ENCODE measurements at places on chromosomes 13 and 19.
A peak's percentile ranks its signal among the peaks of the same experiment; 100 is the strongest.

- peak; percentile 30 for DNase-seq
Observed at GRCh38 chr19:15213715-15214381, 13.1 kb upstream of the NOTCH3 start.

DNA sequence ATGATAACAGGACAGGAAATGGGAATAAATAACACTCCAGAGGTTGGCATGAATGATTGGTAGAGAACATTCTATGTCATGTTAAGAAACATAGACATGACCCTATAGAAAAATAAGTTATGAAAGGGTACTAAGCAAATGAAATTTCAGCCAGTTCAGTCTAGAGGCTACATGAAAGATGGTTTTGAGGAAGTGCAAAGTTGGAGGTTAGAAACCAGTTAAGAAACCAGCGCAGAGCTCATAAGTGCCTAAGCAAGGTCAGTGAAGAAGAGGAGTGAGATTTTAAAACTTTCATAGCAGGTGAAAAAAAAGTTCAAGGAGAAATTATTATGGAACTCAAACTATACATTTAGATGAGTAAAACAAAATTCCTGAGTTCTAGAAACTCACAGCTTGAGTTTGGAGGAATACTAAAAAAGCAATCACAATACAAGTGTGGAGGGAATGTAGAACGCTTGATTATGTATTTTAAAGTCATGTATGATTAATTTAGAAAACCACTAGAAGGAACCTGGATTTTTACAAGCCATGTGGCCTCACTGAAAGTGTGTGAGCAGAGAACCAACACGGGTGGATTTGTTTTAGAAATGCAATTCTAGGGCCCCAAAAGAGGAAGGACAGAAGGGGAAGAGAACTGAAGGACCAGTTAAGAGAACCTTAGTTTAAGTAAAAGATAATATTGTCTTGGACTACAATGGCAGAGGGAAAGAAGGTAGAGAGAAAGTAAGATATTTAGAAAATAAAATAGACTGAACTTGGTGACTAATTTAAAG, 162.4 kb downstream of the PCDH20 start:
- no peak for DNase-seq

DNA sequence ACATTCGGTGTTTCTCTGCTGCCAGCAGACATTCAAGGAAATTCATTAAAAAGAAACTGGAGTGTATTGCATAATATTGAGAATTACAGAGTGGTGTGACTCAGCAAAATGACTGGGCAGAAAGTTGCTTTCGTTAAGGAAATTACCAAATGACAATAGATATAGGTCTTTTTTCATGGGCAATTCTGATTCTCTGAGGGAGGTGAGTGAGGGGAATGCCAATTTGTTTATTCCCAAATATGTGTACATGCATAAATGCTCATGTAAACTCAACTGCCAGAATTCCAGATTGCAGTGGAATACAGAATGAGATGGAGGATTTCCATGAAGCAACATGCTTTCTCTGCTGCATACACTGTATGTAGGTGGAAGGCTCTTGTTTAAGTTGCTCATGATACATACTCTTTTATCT, 1730.1 kb downstream of the SLITRK5 start:
- peak; percentile 55 for DNase-seq

- no peak for DNase-seq
Observed at GRCh38 chr13:73778242-73778864, 355.9 kb downstream of the KLF12 start.

GRCh38 chr13:99269627-99270241, 11.6 kb upstream of the GPR18 start:
- peak; percentile 32 for DNase-seq

Data from NCI-H460 (cell line).